ENCODE measurements at places on chromosomes 16 and 17.

DNA sequence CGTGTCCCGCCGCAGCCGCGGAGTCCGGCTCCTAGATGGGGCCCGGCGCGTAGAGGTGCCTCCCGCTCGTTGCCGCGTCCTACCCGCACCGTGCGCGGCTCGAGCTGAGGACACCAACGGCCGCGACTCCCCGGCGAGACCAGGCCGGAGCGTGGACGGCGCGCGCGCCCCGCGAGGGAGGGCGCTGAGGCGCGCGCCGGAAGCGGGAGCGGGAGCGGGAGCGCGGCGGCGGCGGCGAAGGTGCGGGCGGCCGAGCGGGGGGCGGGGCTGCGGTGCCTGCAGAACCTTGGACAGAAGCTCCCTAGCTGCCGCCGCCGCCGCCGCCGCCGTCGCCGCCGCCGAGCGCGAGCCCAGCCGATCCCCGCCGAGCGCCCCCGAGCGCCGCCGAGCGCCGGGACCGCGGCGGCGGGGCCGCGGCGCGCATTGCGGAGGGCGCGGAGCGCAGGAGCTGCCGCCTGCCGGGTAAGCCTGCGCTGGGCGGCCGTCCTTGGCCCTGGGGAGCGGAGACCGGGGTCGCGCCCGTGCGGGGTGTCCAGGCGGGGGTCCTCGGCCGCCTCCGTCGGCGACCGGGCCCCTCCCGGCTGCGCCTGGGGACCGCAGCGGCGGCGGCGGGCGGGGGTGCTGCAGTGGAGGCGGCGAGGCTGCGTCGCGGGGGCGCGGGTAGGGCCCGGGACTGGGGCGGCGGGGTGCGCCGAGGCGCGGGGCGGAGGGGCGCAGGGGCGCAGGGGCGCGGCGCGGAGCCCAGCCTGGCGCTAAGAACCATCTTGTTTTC lies at the start of gene CDK5R1:
Gene CDK5R1 (plus strand): TSS at position 293 of the 772 bp plus-strand sequence. CDS start 628 bp downstream, outside the sequence.
- no peak for DNase-seq

- DNase-seq = no peak
Measured at GRCh38 chr16:69233124-69233523, 46.2 kb downstream of the SNTB2 start.

- DNase-seq = no peak
Measured at GRCh38 chr17:29148257-29148789, 31.9 kb downstream of the MYO18A start.

GRCh38 chr17:49269356-49269755 lies 38.8 kb upstream of the PHOSPHO1 start:
- DNase-seq = no peak

DNA sequence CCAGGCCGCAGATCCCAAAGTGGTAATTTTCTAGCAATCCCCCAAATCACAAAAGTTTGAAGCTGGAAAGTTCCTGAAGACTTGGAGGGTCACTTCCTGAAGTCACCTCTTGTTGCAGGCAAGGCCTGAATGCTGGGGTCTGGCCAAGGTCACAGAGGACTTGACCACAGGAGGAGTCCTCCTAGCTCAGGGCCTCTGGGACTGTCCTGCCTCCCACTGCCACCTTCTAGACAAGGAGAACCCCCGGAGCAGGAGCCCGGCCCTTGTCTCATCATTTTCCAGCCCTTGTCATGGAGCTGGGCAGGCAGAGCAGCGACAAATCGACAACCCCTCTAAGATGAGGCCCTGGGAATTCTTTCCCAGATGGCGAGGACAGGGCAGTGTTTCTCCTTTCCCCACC lies 330 bp downstream of the CDH16 start:
- DNase-seq = no peak

DNA sequence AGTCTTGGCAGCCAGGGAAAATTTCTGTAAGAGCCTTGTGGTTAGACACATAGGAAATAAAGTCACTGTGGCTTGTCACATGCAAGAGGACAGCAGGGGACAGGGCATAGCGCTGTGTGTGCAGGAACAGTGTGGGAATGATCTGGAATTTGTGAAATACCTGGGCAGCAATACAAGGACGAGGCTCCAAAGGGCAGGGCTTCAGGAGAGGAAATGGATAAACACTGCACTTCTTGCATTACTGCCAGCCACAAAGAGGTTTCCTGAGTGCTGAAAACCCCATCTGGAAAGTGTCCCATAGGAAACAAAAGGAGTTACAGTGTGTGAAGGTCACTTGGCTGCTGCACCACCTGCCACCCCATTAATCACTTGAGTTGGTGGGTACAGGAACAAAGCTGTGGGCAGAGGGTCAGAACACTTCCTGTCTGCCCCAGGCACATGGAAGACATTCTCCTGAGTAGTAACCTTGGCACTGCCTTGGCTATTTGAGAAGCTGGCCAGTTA lies 12.1 kb upstream of the HP start:
- DNase-seq = no peak

DNA sequence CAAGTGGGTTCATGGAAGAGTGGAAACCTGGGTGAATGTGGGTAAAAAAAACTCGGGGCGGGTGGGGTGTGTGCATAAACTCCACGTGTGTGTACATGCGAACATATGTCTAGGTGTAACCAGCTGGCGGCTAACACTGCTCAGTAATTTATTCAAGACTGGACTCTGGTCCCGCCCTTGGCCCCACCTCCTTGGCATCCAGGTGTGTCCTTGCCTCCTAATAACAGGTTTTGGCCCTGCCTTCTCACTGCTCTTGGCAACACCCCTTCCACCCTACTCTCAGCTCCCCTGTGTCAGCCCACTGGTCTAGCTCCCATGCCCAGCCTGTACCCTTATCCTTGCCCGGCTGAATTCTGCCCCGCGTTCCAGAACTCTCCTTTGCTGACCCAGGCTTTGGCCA lies 8.3 kb downstream of the FLII start:
- no peak for DNase-seq

DNA sequence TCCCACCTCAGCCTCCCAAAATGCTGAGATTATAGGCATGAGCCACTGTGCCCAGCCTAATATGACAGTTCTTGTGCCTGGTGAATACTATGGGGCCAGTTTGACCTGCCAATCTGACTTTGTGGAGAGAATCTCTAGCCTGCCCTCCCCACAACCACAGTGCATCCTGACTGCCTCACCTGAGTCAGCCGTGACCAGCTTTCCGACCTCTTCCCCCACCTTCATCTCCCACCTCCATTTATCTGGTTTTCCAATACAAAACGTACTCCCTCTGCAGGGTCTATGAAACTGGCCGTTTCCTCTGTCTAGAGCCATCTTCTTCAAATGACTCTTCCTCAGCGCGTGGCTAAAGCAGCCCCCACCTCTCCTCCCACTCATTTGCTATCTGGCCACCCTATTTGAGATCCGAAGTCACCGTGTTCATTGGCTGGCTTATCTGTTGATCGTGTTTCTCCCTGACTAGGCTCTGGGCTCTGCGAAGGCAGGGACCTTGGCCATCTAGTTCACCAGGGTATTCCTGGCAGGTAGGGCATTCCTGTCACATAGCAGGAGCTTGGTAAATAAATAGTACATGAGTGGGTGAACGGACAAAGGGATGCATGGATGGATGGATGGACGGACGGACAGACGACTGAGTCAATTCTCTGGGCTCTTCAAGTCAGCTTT lies 22.3 kb upstream of the PLLP start:
- DNase-seq = no peak

Measured in thoracic aorta (tissue), 2 donors.